Germinal center (tissue), 1 donor: ENCODE measurements at places on chromosomes 13 and 19.

DNA sequence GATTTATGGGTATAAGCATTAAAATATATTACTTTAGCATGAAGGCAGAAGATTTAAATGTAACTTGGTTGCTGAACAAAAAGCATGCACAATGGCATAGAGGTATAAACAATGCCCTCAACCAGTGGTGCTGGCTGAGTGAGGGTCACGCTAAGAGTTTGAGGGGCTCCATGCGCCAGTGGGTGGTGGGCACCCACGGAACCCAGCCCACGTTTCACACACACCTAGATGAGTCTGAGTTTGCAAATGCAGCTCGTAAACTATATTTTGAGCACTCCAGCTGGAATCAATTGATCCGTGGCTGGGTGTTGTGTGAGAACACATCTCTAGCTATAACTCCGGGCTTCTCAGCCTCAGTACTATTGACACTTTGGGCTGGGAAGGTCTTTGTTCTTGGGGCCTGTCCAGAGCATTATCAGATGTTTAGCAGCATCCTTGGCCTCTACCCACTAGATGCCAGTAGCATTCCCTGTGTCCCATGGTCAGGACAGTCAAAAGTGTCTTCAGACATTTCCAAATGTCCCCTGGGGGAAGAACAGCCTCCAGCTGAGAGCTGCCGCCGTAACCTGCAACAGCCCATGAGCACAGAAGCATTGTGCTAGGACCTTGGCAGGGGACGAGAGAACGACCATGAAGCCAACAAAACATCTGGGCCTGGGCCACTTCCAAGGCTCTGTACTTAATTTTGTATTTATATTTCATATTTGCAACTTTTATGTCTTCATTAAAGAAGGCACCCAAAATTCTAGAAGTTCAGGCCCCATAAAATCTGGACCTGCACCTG, 108.1 kb upstream of the SOX1 start:
- DNase-seq: no peak

GRCh38 chr19:17079710-17080439, 4.3 kb downstream of the MYO9B start:
- DNase-seq: peak; percentile 69

DNA sequence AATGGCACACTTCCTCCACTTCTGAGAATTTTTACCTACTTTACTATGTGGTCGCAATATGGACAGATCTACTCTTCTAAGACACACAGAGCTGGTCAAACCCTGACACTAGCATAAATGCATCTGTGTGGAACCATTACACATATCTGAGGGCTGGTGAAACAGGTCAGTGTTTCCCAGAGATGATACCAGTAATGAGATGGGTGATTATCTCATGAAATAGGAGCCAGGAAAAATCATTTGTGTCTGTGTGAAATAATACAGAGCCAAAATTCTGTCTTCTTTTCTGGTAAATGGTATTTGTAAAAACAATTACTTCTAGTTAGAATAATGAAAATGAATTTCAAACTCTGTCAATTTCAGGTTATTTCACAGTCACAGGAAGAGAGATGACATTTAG, 71.6 kb upstream of the FARP1 start:
- no peak for DNase-seq

DNA sequence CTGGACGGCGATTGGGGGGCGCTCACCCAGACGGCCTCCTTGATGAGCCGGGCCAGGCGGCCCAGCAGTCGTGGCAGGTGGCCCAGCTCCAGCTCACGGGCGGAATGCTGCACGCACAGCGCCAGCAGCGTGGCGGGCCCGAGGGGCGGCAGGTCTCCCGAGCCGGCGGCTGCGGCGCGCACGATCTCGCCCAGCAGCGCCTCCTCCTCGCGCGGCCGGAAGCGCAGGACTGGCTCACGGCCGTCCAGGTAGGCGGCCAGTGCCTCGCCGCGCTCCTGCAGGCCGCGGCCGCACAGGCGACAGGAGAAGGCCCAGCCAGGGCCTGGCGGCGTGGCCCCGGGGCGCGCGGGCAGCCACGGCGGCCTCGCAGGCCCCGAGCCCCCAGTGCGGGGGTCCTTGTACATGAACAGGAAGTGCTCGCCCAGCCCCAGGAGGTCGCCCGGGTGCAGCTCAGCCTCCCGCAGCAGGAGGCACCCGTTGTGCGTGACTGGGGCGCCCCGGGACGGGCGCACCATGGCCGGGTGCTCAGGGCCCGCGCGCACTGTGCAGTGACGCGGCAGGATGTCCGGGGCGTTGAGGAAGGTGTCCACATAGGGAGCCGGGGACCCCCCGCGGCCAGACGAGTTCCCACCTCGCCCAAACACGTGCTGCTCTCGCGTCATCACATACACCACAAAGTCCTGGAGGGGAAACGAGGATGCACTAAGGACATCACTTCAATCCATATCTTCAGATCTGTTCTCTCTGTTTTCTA, 9.6 kb upstream of the MAMSTR start:
- no peak for DNase-seq

DNA sequence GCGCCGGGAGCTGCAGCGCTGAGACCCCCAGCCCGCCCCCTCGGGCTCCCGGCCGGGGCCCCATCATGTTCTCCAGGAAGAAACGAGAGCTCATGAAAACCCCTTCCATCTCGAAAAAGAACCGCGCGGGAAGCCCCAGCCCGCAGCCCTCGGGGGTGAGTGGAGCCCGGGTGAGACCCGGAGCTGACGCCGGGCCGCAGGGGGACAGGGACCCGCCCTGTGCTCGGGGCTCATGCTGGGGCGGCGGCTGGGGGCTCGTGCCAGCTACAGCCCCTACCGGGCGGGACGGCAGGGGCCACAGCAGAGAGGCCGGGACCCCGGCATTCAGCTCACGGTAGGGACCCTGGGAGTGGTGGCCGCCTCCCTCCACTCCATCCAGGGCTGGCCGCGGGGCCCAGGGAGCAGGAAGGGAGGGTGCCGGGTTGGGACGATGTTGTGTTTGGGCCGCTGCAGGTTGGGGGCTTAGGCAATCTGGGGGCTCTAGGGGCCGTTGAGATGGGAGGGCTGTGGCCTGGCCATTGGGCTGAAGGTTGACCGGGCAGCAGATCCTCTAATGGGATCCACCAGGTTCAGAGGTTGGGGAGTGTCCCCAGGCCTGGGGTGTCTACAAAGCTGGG, 482 bp downstream of the ARHGAP45 start:
- DNase-seq: peak; percentile 60

DNA sequence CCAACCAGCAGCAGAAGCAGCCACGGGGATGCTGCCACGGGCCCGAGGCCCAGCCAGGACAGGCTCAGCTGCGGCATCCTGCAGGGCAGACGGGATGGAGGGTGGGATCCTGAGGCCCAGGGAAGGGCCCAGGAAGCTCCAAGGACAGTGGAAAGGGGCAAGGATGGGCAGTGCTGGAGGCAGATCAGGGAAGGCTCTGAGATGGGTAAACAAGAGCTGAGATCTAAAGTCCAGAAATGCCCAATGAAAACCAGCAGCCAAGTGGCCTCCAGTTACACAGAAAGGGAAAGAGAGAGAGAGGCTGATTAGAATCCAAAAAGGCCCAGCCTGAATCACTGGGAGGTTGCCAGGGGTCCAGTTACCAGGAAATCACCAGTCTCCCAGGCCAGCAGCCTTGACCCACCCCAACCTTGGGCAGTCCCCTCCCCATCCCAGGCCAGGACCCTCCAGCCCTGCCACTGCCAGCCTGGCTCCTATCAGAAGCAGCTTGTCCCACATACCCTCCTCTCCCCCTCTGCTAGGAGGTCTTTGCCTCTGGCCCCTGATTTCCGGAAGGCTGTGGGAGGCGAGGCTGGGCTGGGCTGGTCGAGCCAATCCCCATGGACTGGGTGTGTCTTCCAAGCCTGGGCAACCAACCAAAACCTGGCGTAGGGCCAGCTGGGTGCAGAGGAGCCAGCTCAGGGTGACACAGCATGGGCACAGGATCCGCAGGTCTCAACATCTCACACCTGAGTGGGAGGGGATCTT, at the start of gene CYP4F11:
CYP4F11 (minus strand) TSS at position 198 of the 747 bp plus-strand sequence; CDS start at position 77, 121 bp downstream.
- DNase-seq: no peak

DNA sequence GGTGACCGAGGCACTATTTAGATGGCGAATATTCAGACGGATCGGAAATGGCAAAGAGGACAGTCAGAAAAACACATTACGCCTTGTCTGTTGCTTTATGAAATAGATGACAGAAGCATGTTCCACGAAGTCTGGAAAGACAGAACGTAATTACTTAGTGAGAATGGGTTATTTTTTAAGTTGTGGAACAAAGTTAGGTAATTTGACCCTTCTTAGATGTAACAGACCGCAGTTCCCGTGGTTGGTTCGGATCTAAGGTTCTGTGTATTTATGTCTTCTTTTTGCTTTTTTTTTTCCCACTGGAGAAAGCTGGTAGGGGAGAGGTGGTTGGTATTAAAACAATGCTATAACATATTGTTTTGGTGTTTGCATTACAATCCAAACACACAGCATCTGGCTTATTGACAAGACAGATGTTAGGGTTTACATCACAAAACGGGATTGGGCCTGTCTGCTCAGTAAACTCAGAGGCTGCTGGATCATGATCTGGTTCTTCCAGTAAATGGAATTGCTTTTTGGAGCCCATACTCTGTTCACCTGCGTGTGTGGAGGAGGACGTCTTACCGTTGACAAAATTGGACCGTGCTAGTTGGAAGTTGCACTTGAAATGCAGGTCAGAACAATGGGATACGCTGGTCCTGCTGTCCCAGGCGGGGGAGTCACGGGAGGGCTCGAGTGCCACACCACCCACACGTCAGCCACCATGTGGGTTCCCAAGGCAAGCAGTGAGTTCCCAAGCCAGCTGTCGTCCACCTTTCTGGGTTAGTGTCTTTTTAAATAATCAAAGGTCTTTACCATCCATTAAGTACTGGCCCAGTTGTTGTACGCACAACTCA, 13.8 kb downstream of the ATP11A start:
- no peak for DNase-seq

- DNase-seq: no peak
Measured at GRCh38 chr19:54133312-54133956, 4.1 kb upstream of the CNOT3 start.

DNA sequence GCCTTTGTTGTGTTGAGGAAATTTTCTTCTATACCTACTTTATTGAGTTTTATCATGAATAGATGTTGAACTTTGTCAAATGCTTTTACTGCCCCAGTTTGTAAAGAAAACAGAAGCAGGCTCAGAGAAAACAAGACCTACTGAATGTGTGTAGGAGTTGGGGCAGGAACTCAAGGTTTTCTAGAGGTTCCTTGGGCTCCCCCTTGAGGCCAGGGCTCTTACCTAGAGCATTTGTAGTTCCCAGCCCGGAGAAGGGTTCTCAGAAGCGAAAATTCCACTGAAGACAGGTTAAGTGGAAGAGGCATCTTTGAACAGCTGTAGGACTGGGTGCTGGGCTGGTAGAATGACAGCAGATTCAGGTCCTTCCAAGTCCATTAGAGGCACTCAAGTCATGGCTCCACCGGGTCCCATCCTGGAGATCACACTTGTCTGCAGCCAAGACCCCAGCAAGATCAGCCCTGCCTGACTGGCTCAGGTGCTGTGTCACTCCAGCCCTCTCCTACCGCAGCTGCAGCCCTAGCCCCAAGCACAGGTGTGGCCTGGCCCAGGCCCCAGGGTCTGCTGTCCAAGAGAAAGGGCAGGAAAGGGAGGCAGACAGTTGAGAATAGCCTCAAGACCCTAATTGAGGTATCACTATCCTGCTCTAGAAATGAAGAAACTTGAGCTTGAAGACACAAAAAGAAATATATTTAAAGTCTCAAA, 425.5 kb downstream of the PCDH20 start:
- DNase-seq: no peak

DNA sequence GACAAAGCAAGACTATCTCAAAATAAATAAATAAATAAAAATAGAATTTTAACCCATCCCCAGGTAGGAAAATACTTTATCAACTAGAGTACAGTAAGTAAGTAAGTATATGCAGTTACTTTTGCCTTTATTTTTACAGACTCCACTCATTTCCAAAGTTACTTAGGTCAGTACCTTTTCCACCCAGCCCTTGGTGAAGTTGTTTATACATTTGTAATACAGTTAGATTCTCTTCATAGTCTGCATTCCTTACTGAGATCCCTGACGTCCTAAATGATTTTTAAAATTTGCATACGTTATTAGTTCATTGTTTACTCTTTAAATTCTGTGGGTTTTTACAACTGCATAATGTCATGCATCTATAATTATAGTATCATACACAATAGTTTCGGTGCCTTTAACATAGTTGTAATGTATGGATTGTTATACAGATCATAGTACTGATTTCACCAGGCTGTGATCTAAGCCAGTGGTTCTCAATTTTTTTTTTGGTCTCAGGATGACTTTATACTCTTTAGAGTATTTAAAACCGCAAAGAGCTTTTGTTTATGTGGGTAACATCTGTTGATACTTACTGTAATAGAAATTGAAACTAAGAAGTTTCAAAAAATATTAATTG, 10.4 kb downstream of the SETDB2 start:
- peak; percentile 14 for DNase-seq

DNA sequence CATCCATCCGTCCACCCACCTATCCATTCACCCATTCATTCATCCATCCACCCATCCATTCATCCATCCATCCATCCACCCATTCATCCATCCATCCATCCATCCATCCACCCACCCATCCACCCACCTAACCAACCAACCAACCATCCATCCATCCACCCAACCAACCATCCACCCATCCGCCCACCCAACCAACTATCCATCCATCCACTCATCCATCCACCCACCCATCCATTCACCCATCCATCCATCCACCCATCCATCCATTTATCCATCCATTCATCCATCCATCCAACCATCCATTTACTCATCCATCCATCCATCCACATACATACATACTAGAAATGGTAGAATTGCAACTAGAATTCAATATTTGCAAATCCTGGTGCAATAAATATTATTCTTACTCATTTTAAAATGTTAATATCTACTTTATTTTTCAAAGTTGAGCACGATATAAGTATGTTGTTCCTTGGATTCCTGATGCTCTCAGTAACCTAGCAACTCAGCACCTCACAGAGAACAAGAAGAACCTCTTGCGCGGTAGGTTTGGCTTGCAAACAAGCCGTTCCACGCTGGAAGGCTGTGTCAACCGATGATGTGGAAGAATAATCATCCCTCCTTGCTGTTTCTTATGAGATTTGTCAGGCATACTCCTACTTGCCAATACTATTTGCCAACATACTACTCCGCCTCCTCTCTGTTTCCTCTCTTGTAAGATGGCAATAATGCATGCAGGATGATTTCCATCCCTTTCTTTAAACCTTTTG, 111.7 kb downstream of the GNG7 start:
- DNase-seq: no peak

- no peak for DNase-seq
Measured at GRCh38 chr13:27014406-27015359, 156.9 kb downstream of the USP12 start.

DNA sequence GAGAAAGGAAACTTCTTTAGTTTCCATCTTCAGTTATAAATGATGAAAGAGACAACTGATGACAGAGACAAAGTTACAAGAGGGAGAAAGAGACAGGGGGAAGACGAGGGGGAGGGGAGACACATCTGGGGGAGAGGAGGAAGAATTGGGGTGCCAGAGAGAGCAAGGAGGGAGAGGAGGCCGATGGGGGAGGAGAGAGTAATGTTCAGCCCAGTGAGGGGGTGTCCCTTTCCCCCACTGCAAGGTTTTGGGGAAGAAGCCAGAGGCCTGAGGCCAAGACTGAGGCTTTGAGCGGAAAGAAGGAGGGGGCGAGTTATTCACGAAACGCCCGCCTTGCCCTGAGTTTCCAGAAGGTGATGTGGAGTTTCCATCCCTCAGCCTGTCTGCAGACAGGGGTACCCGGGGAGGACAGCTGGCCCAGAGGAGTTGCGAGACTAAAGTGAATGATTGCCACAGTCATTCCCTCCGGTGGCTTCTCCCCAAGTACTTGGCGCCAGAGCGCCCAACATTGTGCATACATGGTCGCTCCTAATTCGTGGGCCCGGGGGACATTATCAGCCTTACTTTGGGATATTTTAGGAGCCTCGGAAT, 558 bp upstream of the PPAN start:
- peak; percentile 45 for DNase-seq

GRCh38 chr13:113860051-113860664, 3.7 kb downstream of the GAS6 start:
- DNase-seq: no peak

GRCh38 chr13:52371736-52372247, 34.2 kb downstream of the THSD1 start:
- no peak for DNase-seq
